ENCODE measurements at places on chromosomes 1 and 21. TPM values are rescaled to one million over a fixed set of nuclear protein-coding genes. Genes with fewer than 3 reads are reported as not detected.

- peak; percentile 27 for DNase-seq
These were observed 1.3 kb upstream of the SLC16A1 start for GRCh38 chr1:112957133-112957812.

DNA sequence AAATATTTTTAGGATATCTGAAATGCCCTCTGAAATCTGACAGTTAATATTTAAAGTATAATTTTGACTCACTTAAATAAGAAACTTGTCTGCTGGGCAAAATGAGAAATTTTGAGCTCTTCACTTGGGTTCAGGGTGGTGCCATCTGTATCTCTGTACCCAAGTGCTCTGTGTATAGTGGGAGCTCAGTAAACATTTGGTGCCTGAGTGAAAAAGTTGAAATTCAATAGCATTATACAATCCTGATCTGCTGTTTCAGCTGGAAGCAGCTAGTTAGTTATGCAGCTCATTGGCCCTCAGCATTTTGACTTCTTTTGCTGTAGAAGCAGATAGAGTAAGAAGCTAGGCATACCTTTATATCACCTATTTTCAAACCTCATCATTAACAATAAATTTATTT is 73.3 kb downstream of the RPE65 start:
- DNase-seq = no peak

GRCh38 chr21:39527067-39527595 is 75.4 kb downstream of the SH3BGR start:
- no peak for DNase-seq

- DNase-seq = no peak
These were observed 37.4 kb downstream of the PTPRC start for GRCh38 chr1:198676253-198676652.

- no peak for DNase-seq
These were observed 40.0 kb upstream of the CITED4 start for GRCh38 chr1:40901886-40902852.

DNA sequence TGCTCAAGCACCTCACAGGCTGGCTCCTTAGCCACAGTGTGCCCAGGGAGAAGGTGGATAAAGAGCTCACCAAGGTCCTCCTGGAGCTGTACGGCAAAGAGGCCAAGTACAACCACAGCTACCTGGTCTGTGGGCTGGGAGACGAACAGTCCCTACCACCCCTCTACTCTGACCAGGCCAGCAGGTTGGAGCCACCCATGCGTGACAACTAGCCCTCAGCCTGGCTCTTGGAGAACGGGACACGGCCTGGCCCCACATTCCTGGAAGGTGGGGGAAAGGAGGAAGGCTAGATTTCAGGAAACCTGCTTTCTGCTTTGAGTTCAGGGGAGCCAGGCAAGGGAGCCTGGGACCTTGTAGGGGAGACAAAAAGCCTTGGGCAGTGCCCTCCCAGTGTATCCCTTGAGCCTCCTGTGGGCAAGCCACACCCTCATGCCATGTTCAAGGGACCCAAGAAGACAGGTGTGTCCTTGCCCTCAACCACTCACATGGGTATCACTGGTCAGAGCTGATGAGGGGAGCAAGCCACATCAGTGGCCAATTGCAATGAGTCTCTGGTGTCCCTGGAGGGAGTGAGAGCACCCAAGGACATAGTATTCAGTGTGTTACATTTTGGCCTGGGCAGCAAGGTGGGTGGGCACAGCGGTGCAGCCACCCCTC is 27.6 kb downstream of the LUZP1 start:
- no peak for DNase-seq

DNA sequence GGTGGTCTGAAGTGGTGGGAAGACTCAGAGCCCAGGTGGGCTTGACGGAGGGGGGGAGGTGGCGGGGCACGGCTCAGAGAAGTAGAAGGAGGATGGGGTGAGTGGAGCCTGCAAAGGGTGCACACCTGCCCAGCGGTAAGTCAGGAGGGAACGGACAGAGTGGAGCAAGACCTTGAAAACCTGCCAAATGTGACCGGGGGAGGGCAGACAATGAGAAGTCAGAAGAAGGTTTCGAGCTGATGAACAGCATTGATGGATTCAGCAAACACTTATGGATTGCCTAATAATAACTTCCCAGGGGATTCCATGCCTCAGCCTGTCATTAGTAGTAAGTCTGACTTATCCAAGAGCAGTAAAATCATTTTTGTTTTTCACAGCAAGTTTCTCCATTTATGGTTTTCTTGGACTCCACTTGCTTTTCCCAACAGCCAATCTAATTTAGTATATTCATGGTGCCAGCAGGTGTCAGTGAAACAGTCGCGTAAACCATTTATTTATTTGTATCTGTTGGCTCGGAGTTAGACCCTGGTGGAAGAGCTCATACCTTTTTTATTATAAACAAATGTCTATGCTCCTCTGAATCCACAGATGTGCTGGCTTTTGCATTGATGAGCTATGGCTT is 279.1 kb downstream of the PCP4 start:
- no peak for DNase-seq

GRCh38 chr1:8134546-8135235 is 108.6 kb upstream of the ERRFI1 start:
- DNase-seq = no peak

GRCh38 chr1:206816390-206817287 is 44.3 kb upstream of the IL10 start:
- DNase-seq = no peak

- no peak for DNase-seq
These were observed 422.8 kb downstream of the CAMTA1 start for GRCh38 chr1:7207875-7208646.

- DNase-seq = peak; percentile 0
These were observed 2.3 kb downstream of the POFUT2 start for GRCh38 chr21:45285266-45285931.

DNA sequence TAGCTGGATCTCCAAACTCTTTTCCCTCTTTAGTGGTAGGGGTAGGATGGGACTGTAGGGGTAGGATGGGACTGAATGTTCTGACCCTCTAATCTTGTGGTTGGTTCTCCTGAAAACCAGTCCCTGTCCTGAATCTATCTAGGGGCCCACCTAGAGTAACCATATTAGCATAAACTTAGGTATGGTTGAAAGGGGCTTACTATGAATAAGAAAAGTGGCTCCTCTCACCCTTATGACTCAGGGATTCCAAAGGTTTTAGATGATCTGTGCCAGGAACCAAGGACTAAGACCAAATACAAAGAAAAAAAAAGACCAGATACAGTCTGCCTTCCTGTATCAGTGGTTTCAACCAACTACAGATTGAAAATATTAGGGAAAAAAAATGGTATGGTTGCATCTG is 28.9 kb downstream of the RNF2 start:
- DNase-seq = no peak

- no peak for DNase-seq
These were observed 669.6 kb downstream of the PTPRC start for GRCh38 chr1:199308349-199308846.

DNA sequence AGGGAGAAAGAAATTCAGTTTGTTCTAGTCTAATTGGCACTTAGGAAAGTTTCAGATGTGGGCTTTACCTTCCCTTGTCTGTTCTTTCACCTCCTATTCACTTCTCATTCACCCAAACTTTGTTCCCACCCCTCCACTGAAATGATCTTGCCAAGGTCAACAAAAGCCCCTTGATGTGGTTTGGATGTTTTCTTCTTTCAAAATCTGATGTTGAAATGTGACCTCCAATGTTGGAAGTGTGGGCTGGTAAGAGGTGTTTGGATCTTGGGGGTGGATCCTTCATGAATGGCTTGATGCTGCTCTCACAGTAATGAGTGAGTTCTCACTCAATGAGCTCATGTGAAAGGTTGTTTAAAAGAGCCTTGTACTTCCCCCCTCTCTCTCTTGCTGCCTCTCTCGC is 379.3 kb downstream of the HHIPL2 start:
- no peak for DNase-seq

DNA sequence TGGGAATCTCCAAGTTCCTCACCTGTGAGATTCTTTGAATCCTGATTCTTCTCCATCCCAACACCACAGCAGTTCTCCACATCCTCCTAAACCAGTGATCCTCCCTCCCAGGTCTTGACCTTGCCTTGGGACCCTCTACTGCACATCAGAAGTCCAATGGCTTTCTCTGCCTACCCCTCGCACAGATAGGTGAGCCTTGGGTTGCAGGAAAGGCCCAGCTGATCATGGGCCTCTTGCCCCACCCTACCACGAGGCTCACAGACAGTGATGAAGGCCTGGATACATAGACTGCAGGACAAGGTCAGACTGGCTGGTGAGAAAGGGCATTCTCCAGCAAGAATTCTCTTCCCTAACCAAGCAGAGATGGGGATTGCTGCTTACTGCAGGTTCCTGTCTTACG is 825 bp downstream of the FABP3 start:
- DNase-seq = no peak

GRCh38 chr1:110150330-110151174 is at the start of gene SLC6A17:
Gene SLC6A17 (plus strand): TSS chr1:110150494. CDS start chr1:110166930, 16,436 bp downstream.
- no peak for DNase-seq

- no peak for DNase-seq
These were observed 115.7 kb upstream of the ATP1A1 start for GRCh38 chr1:116257341-116257767.

DNA sequence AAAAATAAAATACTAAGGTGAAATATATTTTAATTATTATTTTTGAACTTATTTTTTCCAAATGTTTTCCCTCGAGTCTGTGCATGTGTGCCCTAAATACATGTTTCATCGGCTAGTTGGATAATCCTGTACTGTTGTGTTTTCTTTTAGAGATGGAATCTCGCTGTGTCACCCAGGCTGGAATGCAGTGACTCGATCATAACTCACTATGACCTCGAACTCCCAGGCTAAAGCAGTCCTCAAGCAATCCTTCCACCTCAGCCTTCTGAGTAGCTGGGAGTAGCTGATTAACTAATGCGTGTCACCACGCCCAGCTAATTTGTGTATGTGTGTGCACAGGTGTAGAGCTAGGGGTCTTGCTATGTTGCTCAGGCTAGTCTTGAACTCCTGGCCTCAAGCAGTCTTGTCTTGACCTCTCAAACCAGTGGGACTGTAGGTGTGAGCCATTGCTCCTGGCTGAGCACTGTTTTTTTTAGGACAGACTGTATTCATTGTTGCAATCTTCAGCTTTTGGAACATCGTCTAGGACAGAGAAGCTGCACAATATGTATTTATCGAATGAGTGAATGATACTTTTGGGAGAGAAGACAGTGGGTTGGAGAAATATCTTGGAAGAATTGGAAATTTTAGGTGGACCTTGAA is 4.8 kb upstream of the TMCO1 start:
- DNase-seq = no peak

The BATF3 gene
- 75.8 TPM for total RNA-seq

The RAP1GAP gene
- 0.46 TPM for total RNA-seq

The MYOG gene
- not detected for total RNA-seq

The NHLH1 gene
- total RNA-seq = 0.33 TPM

The SEMA4A gene
- 37.1 TPM for total RNA-seq

The ADAMTSL4 gene
- total RNA-seq = 0.33 TPM

All from activated T-cell treated with anti-CD3 and anti-CD28 coated beads, Interleukin-2, amount 50 U/mL, for 4 hours (primary cell).